ENCODE measurements at places on chromosomes 1 and 21.

GRCh38 chr1:48186306-48186839 lies 36.1 kb upstream of the SLC5A9 start:
- no peak overlapping the region for H3K4me3 ChIP-seq
- no peak overlapping the region for H3K27ac ChIP-seq
- peaks cover 16% of the 10 kb centered on the region for H3K27me3 ChIP-seq
- H3K4me1 ChIP-seq, result no peaks in the 10 kb centered on the region
- H3K36me3 ChIP-seq, result no peaks in the 10 kb centered on the region

DNA sequence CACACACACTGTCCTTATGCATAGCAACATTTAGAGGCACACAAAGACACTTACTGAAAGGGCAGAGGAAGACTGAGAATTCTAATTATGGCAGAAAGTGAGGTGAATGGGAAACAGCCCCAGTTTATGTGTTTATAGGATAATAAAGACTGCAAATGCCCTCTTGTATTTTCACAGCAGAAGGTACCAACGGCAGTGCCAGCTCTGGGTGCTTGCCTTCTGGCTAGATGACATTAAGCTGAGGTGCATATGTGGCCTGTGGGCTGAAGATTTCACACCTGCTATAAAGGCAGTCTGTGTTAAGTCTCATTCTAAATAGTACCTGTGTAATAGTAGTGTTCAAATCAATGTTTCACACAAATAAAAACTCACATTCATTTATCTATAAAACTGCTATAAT lies 347.2 kb upstream of the ZRANB2 start:
- H3K27ac ChIP-seq, result no peak overlapping the region
- H3K27me3 ChIP-seq, result no peaks in the 10 kb centered on the region
- H3K4me3 ChIP-seq, result no peak overlapping the region
- H3K4me1 ChIP-seq, result no peaks in the 10 kb centered on the region

DNA sequence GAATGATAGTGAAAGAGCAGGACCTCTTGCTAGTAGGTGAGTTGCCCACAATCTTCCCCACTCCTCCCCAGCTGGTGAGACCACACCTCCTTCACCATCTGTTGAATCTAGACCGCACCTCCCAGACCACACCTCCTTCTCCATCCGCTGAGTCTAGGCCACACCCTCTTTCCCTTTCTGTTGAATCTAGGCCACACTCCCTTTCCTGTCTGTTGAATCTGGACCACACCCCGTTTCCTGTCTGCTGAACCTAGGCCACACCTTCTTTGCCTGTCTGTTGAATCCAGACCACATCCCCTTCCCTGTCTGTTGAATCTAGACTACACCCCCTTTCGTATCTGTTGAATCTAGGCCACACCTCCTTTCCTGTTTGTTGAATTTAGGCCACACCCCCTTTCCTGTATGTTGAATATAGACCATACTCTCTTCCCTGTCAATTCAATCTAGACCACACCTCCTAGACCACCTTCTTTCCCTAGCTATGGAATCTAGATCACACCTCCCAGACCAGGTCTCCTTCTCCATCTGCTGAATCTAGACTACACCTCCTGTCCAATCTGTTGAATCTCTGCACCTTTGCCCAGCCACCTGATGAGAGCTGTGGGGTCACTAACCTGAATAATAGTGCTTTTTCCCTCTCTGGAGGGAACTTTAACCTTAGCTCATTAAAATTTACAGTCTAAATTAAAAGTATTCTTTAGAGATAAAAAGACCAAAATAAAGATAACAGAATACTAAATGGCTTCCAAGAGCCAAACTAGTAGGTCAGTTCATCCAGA lies 116.3 kb downstream of the DAB1 start:
- H3K36me3 ChIP-seq, result no peaks in the 10 kb centered on the region
- no peaks in the 10 kb centered on the region for H3K27me3 ChIP-seq
- peak overlapping the region; percentile 55 for H3K4me3 ChIP-seq
- DNase-seq, result peak; percentile 48

GRCh38 chr1:40389871-40390560 lies 16.5 kb downstream of the SMAP2 start:
- peaks cover 53% of the 10 kb centered on the region for H3K36me3 ChIP-seq
- no peak for DNase-seq
- peak overlapping the region; percentile 91 for H3K27ac ChIP-seq
- peaks cover 92% of the 10 kb centered on the region for H3K4me1 ChIP-seq
- H3K4me3 ChIP-seq, result peak overlapping the region; percentile 98

DNA sequence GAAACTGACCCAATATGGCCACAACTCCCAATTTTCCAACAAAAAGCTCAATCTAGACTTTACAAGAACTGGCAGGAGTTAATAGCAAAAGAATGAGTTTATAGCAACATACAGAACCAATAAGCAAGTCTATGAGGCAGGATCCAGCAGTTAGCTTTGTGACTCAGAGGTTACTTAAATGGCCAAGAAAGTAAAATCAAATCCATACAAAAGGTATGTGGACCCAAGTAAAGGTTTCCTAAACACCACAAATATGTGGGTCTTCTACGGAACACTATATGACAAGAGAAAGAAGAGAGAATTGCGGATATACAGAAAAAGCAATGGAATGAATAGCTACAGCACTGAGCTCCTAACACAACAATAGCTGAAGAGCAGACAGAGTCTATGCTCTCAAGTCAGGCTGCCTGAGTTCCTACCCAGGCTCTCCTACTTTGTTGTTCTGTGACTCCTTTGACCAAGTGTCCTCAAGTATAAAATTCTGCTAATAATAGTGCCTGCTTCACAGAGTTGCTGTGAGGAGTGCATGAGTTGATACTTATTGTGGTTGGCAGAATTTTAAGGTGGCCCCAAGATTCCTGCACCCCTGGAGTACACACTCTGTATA lies 204.3 kb downstream of the SMYD3 start:
- H3K36me3 ChIP-seq, result no peaks in the 10 kb centered on the region
- no peak for DNase-seq
- no peak overlapping the region for H3K4me3 ChIP-seq
- peaks cover 4% of the 10 kb centered on the region for H3K4me1 ChIP-seq
- H3K27me3 ChIP-seq, result no peaks in the 10 kb centered on the region

Measured in activated T-cell treated with anti-CD3 and anti-CD28 coated beads, Interleukin-2, amount 50 U/mL, for 72 hours (primary cell).